ENCODE measurements at places on chromosomes 7 and 10. TPM values are rescaled to one million over a fixed set of nuclear protein-coding genes. Genes with fewer than 3 reads are reported as not detected.

DNA sequence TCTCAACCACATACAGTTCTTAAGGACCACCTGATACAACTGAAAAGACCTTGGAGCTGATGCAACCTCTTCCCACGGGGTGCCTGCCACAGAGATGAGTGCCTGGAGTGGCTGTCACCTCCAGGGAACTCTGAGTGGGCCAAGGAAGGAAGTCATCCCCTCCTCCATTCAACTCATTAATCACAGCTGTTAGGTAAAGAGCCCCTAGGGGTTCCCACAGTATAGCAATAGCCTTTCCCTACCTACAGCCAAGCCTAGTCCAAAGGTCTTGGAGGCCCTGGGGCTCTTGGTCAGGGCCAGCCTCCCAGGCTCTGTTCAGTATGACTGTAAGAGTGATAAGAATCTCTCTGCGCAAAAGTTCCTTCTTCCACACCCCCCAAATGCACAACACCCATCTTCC is 70.4 kb upstream of the NFE2L3 start:
- DNase-seq = no peak

DNA sequence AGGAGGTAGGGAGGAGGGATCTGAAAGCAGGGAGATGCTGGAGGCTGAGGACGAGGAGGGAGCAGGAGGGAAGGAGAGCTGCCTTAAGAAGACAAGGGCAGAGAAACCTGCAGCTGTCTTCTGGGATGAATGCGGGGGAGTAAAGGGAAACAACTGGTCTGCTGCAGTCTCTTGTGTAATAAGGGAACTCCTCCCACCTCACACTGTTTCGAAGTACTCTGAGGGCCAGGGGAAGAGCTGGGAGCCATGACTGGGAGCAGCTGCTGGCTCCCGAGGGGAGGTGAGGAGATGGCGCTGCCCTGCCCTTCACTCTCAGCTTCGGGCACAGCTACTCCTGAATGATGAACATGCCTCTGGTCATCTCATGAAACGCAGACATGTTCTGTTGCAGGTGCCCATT is 65.1 kb downstream of the CLEC2L start:
- no peak for DNase-seq

GRCh38 chr10:14253711-14254110 is 77.0 kb downstream of the FRMD4A start:
- no peak for DNase-seq

GRCh38 chr7:42236266-42236975 is 588 bp downstream of the GLI3 start:
- peak; percentile 49 for DNase-seq

DNA sequence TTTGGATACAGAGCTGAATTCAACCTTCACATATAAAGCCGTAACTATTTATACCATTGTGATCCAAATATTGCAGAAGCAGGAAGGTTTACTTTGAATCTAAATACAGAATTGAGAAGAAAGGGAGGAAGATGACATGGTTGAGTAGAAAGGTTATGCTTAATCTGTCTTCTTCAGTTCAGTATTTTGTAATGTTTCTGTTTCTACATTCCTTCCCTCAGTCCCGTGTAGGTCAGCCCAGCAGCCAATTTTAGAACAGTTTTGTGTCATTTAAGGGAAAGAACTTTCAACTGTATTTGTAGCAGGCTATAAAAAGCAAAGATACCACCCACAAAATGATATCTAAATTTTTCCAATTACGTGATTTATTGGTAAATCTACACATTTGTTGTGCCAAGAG is 97.4 kb downstream of the CPED1 start:
- DNase-seq = no peak

- DNase-seq = no peak
Measured at GRCh38 chr7:139827042-139827441, 2.0 kb upstream of the TBXAS1 start.

- DNase-seq = no peak
Measured at GRCh38 chr7:4734587-4735345, 40.7 kb upstream of the AP5Z1 start.

DNA sequence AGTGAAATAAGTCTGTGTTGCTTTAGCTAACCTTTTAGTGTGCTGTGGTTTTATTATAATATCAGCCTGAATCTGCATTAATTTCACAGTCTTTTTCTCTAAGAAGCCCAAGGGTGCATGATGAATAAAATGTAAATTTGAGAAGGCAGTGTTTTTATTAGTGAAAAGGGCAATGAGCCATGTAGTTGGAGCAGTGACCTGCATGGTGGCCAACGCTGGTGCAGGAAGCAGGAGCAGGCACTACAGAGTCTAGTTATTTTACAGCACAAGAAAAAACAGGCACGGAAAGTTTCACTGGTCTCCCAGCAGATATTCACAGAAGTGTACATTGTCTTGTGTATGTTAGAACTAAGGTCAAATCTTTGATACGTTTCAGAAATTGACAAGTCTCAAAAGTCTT is 247.8 kb downstream of the CELF2 start:
- DNase-seq = no peak

GRCh38 chr10:24792638-24793037 is 69.0 kb upstream of the ARHGAP21 start:
- no peak for DNase-seq

DNA sequence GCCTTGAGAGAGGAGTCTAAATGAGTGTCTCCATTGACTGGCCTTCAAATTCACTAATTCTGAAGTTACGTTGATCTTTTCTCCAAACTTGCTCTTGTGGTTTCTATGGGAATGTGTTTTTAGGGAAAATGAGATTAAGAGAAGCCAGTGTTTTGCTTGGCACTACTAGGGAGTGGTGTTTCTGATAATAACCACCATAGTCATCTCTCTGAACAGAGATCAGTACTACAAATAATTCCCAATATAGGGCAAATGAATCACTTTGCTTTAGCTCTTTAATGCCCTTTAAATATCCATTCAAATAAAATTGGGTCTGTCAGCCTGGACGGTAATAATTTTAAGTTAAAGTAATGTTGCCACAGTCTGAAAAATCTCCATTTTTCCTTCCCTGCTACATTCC is 90.8 kb downstream of the NRF1 start:
- no peak for DNase-seq

DNA sequence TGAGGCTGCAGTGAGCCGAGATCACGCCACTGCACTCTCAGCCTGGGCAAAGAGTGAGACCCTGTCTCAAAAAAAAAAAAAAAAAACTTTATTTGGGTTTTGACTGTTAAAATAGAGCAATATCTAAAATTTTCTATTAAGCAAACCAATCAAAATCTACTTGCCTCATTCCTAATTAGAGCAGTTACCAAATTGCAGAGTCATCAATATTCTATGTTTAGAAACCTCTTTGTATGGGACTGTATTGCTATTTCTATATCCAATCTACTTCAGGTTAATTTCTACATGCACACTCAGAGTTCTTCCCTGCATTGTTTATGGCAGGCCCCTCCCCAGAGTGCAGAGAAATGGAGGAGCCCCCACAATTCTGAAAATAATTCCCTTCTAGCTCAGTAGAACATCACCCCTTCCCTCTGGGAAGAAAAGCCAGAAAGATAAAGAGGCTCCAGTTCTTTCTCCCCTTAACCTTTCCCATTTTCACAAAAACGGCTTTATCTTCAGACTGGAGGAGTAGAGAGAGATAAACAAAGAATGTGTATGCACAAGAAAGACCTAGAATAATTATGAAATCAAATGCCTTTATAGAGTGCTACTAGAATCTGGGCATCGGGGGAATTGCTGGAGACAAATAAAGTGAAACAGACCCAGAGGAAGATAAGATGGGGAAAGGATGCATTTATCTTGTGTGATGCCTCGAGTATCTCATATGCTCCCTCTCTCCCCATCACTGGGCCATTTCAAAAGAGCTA is 17.9 kb downstream of the SCRN1 start:
- DNase-seq = no peak

DNA sequence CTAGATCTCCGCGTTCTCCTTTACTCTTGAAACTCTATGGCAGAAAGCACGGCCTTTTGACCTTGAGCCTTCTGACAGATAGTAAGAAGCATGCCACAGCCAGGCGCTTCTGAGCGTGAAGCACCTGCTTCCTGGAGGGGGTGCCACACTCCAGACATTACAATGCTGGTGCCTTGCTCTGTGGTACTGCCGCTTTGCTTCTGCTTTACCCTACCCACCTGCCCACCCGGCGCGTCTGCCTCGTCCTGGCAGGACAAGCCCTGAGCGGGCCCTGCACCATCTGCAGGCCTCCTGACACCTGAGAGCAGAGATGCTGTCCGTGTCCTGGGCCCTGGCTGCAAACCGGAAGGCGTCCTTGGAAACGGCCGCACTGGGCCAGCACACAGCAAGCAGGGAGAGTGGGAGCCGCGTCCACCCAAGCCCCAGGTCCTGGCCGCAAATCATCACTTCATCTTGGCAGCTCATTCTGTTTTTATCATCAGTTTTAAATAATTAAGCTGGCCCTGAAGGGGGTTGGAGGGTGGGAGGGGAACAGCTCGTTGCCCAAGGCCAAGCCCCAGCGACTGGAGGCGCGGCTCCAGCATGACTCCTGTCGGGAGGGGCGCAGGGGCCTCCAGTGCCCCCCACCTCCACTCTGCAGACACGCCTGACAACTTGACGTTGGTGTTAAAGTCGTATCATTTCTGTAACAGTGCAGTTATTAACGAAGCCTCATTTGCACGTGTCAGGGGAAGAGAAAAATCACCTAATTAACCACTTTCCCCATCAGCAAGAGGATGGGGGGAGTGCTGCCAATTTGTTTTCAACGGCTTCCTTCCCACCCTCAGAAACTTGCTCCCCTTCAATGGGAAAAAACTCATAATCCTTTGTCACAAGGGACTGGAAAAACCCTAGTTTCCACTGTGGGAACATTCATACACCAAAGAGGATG is 132.2 kb downstream of the MAD1L1 start:
- no peak for DNase-seq

- no peak for DNase-seq
Measured at GRCh38 chr7:157445246-157445955, 108.6 kb downstream of the DNAJB6 start.

DNA sequence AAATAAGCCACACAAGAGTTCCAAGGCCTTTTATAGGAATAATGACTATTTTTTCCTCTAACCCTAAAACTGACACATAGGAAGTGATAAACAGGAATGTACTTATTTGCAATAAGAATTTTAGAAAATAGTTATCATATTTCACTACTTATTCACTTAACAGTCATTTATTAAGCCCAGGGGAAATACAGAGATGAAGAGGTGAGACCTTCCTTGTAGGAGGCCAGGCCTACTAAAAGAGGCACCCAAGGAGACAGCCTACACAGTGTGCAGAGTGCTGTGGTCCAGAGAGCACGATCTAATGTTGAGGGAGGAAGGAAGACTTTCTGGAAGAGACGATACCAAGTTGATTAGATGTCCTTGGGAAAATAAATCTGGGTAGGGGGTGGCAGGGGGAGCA is 45.0 kb upstream of the PPP1R3C start:
- DNase-seq = no peak

GRCh38 chr7:32116436-32116835 is 46.2 kb upstream of the PDE1C start:
- no peak for DNase-seq

- no peak for DNase-seq
Measured at GRCh38 chr10:29851241-29851640, 208.1 kb downstream of the JCAD start.

The ARHGEF35 gene
- 8.4 TPM for total RNA-seq

The FBXL13 gene
- 11.6 TPM for total RNA-seq

The CDC14C gene
- not detected for total RNA-seq

The NPTX2 gene
- not detected for total RNA-seq

The SP4 gene
- 12.2 TPM for total RNA-seq

The PCLO gene
- 3.0 TPM for total RNA-seq

The CRTAC1 gene
- 114 TPM for total RNA-seq

The GIMAP1 gene
- 8.4 TPM for total RNA-seq

Measured in upper lobe of left lung (tissue), 6 donors.